Globus pallidus (tissue), 1 donor: ENCODE measurements at places on chromosomes 7 and 10.
A peak's percentile ranks its signal among the peaks of the same experiment; 100 is the strongest.

DNA sequence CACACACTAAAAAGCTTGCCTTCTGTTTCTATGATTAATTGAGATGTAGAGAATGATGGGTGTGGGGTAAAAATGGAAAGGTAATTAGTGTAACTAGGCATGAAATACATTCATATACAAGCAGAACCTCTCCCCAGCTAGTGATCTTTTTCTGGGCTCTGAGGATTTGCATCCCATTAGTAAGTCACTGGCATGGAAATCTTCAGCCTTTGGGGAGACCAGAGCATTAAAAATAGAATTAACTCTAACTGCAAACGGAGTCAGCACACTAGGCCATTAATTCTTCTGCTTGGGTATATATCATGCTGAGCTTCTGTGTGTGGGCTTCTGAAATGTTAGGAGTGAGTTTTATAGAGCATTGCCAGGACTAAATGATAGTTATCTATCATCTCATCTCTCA, 128.9 kb downstream of the HDAC9 start:
- DNase-seq = no peak

DNA sequence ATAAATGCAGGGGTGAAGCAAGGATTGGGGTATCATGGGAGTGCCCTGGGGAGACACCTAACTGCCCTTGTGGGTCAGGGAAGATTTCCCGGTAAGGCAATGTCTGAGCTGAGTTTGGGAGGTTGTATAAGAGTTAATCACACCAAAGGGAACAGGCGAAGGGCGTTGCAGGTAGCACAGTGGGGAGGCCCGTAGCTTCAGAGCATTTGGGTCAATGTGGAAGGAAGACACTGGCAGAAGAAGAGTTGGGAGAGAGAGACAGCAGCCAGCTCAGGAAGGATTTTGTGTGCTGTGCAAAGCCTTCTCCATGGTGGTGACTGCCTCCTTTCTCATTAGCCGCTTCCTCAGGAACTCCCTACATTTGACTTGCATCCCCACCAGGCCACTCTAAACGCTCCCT, 80.8 kb upstream of the LEP start:
- no peak for DNase-seq

DNA sequence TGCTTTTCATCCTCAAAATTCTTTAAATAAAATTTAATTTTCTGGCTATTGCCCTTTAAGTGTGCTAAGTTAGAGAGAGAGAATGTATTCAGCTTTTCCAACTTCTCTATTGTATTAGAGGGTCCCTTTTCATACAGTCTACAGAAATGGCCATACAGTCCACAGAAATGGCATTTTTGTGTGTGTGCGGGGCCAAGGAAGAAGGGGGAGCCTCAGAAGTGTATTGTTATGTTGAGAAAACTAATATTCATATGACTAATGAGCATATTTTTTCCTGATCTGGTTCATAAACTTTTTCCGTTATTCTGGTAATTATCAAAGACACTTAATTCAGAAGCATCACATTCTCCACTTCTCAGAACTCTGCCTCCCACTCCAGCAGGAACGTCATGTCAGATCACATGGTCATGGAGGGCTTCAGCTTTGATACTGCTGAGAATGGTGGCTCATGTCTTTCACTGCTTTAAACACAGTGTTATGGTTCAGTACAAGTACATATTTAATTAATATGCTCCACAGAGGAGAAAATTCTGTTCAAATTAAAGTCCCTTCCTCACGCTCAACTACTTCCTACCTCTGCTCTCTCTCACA, 37.1 kb downstream of the ELMO1 start:
- no peak for DNase-seq

- no peak for DNase-seq
Observed at GRCh38 chr7:114418117-114418516, 3.5 kb downstream of the FOXP2 start.

GRCh38 chr10:88066319-88066718, 202.9 kb downstream of the PTEN start:
- no peak for DNase-seq

- DNase-seq = peak; percentile 34
Observed at GRCh38 chr7:105336009-105336408, 52.7 kb downstream of the SRPK2 start.

DNA sequence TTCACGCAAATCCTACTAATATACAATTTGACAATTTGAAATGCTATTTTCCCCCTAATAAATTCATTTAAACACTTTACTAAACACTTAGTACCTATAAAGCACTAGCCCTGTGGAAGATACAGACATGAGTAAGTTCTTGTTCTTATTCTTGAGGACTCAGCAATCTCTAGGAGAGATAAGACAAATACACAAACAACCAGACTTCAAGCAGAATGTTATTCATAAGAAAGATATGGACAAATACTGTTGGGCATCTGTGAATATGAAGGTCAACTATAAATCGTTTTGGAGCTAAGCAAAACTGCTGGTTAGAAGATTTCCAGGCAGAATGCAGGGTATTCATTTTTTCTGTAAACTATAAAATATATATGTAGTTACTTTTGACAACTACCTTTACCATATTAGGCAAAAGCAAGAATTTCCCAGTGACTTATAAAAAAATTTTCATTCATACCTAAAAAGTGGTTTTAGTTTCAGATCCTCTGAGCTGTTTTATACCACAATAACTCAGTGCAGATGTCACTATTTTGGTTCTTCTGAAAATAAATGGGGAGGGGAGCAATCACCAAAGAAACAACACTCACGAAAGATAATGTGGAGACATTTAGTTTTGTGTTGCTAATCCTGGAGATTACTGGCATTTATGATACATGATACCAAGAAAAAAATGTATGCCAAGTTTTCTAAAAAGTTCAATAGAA, 3.8 kb downstream of the VPS41 start:
- no peak for DNase-seq

GRCh38 chr7:121195874-121196273, 132.9 kb upstream of the WNT16 start:
- no peak for DNase-seq

- no peak for DNase-seq
Observed at GRCh38 chr10:123425680-123426079, 240.5 kb upstream of the GPR26 start.

DNA sequence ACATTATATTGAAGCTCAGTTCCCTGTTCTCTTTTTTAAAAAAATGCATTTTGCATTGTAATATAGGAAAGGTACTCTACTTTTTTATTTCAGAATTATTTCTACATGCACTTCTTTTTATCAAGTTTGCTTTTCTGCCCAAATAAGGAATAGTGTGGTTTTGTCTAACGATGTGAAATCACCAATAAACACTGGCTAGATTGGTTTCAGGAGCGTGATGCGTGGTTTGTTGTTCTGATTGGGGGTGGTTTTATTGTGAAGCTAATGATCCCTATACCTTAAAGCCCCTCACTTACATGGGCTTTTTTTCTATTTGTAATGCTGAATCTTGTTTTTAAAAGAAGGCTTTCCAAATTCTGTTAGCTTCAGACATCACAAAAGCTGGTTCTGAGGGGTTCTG, 17.6 kb downstream of the ENTPD7 start:
- no peak for DNase-seq

DNA sequence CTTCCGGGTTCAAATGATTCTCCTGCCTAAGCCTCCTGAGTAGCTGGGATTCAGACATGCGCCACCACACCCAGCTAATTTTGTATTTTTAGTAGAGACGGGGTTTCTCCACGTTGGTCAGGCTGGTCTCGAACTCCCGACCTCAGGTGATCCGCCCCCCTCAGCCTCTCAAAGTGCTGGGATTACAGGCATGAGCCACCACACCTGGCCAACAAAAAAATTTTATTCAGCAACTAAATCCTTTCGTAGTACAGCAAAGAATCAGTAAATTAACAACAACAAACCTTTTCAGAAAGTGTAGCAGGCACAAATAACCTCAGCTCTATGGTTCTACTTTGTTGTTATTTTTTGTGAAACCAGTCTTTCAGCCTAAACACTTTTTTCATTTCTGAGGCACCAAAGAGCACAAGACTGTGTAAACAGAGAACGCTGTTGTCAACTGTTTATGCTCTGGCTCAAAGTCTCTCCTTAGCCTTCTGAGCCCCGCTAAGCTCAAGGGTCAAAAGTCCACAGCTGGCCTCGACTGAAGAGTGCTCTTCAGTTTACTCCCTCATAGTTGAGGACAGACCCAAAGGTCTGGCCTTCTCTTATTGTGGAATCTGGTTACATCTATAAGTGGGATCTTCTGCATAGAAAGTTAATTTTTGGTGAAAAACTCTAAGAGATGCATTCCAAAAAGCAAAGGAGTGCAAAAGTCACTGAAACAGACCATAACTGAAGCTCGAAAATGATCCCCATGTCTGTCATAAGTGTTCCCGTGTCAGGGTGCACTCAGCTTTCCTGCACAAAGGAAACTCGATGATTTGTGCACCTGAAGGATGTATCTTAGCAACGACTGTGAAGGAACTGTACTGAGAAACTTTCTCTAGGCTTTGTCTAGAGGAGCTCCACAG, 24.6 kb upstream of the DDX50 start:
- DNase-seq = no peak

DNA sequence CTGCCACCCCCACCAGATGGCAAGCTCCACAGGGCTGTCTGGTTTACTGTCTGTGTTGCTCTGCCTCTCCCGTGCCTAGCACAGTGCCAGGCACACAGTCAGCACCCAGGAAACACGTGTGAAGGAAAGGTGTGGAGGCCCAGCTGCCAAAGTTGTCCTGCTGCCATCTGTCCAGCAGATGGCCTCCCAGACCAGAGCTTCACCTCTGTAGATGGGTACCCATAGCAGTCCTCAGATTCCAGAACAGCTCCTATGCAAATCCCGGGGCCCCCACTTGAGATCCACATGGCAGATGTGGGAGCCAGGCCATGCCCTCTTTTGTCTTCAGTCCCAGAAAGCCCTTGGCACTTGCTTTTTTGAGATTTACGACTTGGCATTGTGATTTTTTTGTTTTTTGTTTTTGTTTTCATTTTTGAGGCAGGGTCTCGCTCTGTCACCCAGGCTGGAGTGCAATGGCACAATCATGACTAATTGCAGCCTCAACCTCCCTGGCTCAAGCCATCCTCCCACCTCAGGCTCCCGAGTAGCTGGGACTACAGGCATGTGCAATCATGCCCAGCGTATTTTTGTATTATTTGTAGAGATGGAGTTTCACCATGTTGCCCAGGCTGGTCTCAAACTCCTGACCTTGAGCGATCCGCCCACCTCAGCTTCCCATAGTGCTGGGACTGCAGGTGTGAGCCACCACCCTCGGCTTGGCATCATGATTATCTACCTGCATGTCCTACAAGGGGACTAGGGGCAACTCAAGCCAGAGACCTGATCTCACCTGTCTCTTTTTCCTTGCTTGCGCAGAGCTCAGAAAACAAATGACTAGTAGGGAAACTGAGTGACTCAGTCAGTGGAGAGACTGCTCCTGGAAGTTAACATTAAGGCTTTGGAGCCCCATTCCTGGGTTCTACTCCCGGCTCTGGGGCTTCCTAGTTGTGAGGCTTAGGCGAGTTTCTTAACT, 16.9 kb upstream of the PALD1 start:
- DNase-seq = no peak

GRCh38 chr7:130904031-130904757, 170.2 kb upstream of the KLF14 start:
- no peak for DNase-seq

DNA sequence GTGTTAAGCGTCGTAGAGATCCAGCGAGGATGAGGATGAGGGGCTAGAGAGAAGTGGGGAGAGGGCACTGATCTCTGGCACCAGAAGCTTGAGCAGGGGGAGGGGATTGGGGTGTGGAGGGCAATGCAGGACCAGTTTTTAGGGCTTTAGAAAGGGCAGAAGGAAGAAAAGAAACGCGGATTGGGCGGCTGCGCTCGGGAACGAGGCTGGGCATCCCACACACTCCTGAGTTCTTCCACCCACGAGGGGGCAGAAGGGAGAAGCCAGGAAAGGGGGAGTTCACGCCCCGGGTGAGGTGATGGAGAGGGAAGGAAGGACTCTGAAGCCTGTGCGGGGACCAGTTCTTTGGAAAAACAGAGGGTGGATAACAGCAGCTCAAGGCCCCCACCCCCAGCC, 6.1 kb upstream of the VGF start:
- no peak for DNase-seq

DNA sequence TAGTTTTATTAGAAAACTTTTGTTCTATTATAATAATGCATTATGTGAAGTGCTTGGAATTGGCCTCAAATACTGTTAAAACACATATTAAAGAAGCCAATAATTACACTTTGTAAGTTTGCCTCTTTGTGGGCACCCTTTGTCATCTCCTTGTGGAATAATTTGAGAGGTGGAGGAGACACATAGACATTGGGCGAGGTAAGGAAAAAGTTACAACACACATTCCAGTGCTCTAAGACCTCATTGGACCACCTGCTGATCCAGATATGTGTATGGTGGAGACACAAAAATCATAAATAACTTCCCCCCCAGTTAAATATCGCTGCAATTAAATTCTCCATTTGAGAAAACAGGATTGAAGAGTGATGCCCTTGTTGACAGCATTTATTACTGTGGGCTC, 511.8 kb downstream of the GFRA1 start:
- DNase-seq = no peak

- DNase-seq = no peak
Observed at GRCh38 chr10:75400771-75401568, 594 bp downstream of the ZNF503 start.

GRCh38 chr10:79386637-79387465, 39.6 kb downstream of the PPIF start:
- DNase-seq = no peak

DNA sequence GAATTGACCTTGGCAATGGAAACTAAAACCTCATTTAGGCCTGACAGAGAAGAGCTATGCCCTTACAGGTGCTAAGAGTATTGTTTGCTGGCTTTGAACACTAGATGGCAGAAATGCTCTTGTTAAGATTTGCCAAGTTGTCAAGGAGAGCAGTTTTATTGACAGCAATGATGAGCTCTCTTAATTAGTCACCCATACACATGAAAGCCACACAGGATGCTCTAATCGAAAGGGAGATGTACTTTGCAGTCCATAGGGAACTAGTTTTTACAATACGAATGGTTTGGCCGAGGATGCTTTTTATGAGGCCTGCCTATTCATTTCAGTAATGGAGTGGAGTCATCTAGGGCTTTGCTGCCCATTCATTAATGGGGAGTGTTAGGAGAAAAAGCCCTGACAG, 45.4 kb upstream of the MBL2 start:
- peak; percentile 12 for DNase-seq

- DNase-seq = no peak
Observed at GRCh38 chr7:17030559-17030958, 148.8 kb upstream of the AGR3 start.

- DNase-seq = no peak
Observed at GRCh38 chr10:62384057-62384446, 9.9 kb downstream of the ZNF365 start.

DNA sequence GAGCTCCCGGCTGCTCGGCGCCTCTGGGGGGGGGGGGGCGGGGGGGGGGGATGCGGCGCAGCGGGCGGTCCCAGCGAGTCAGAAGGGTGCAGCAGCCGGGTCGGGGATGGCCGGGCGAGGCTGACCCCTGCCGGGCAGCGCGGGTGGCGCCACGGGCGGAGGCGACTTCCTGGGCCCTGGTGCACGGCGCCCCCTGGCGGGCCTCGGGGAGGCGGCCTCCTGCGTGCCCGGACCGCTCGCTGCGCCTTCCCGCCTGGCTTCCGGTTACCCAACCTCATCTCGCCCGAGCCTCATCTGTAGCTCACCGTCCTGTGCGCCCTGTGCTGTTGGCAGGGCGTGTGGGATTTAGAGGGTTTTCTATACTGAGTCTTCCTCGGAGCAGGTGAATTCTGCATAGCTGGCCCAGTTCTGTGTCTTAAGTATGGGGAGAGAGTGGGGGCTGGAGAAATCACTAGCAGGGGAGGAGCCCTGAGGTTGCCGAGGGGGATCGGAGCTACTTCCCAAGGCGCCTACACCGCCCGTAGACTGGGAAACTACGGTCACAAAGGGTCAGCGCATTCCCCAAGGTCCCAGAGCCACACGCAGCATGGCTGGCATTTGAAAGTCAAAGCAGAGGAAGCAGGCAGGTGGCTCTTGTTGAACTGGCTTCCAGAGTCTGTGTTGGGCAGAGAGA, 28.3 kb upstream of the WDFY4 start:
- peak; percentile 90 for DNase-seq
